ENCODE measurements at places on chromosomes 3 and 15.

DNA sequence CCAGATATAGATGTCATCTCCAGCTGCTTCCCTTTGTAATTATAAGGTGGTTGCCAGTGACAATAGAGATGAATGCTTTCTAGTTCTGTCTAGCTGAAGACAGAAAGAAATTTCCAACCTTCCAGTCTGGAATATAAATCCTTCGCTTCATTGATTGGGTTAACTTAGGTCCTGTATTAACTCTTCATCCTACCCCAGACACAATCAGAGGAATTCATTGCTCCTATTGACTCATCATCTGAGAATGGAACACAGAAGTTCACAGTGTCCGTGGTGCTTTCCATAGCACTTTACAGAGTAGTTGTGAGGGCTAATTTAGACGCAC lies 241.4 kb downstream of the NFKBIZ start:
- DNase-seq, result no peak

DNA sequence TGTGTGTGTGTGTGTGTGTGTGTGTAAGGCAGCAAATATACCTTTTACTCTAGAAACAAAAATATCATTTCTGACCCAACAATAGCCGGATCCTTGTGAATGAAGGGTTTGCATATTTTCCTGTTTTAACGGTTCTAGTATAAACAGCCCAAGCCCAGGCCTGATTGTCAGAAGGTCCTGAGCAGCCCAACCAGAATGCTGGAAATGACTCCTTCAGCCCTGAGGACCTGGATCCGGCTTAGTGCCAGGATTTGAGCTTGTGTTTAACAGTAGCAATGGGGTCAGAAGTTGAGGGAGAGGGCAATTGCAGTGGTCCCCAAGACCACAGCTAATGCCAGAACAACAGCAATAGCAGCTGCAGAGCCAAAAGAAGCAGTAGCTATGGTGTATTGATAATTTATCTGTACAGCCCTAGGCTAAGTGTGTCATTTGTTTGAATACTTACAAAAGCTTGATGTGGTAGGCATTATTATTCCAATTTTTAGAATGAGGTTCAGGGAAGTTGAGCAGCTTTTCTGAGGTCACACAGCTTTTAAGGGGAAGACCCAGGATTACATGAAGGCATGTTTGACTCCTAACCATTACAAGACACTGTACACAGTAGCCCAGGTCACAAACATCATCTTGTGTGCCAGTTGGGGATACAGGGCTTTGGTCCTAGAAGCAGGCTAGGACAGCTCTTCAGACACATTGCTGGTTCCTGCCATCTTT lies 12.8 kb downstream of the FOXL2 start:
- DNase-seq, result no peak

DNA sequence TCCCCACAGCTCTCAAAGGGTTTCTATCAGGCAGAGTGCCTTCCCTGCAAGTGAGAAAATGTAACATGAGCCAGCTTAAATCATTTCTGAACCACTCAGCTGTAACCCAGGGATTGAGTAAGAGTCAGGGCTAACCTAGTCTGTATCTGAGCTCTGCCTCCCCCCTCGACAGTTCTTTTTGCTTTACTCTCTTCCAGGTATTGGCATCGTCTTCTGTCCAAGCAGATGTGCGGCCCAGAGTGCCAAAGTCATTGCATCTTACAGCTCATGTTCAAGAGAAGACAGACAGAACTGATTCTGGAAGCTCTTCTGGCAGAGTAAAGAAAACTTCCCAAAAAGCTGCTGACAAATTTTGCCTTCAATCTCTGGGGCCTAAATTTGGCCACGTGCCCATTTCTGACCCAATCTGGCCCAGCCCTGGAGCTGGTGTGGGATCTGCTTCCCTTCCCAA lies 74.8 kb downstream of the ABHD5 start:
- no peak for DNase-seq

DNA sequence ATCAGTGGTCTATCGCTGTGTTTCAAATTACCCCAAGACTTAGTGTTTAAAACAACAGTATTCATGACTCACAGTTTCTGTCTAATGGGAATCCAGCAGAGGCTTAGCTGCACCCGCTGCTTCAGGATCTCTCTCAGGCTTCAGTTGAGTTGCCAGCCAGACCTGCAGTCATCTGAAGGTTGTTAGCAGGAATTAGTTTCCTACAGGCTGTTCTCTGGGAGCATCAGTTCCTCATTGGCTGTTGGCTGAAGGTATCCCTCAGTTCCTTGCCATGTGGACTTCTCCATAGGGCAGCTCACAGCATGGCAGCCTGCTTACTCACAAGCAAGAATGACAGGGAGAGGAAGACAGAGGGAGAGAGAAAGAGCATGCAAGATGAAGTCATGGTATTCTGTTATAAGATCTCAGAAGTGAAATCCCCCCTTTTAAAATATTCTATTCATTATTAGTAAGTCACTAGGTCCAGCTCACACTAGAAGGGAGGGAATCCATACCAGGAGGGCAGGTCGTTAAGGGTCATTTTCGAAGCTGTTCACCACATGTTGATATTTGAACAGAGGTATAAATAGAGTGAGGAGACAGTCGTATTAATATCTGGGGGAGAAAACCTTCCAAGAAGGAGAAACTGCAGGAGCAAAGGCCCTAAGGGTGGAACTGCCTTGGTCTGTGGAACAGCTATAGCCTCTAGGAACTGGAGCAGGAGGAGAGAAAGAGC lies 473.9 kb upstream of the PPP2R3A start:
- DNase-seq, result no peak

- no peak for DNase-seq
Observed at GRCh38 chr15:60121845-60122244, 117.7 kb downstream of the FOXB1 start.

- no peak for DNase-seq
Observed at GRCh38 chr3:195762249-195762585, 41.4 kb downstream of the MUC20 start.

DNA sequence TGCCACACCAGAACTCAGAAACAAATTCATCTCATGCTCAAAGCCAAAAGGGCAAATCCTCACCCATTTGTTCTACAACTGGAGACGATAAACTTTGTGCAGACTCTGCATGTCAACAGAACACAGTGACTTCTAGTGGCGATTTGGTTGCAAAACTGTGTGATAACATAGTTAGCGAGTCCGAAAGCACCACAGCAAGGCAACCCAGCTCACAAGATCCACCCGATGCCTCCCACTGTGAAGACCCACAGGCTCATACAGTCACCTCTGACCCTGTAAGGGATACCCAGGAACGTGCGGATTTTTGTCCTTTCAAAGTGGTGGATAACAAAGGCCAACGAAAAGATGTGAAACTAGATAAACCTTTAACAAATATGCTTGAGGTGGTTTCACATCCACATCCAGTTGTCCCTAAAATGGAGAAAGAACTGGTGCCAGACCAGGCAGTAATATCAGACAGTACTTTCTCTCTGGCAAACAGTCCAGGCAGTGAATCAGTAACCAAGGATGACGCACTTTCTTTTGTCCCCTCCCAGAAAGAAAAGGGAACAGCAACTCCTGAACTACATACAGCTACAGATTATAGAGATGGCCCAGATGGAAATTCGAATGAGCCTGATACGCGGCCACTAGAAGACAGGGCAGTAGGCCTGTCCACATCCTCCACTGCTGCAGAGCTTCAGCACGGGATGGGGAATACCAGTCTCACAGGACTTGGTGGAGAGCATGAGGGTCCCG lies 199.7 kb downstream of the AKAP13 start:
- DNase-seq, result no peak

GRCh38 chr3:38646062-38646461 lies 3.4 kb downstream of the SCN5A start:
- no peak for DNase-seq

GRCh38 chr3:47421741-47422649 lies 41.2 kb downstream of the PTPN23 start:
- no peak for DNase-seq

GRCh38 chr15:85913461-85913860 lies 118.7 kb upstream of the KLHL25 start:
- no peak for DNase-seq

GRCh38 chr3:69082805-69083204 lies 1.9 kb upstream of the ARL6IP5 start:
- DNase-seq, result no peak

DNA sequence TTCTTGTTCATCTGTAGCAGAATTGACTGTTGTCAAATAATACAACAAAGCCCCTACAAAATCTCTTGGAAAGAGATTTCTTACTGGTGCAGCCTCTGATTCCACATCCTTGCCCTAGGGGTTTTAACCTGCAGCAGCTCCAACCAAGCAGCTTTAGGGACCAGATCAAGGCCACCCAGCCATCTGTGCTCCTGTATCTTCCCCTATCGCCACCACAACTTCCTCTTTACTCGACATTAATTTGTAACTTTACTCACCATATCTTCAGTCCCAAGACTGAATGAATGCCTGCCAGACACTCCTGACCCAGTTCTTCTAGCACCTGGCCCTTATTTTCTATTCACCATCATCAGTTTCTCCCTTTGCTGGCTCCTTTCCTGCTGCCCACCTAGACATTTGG lies 156.6 kb upstream of the IL12A start:
- DNase-seq, result no peak
